ENCODE measurements at places on chromosomes 3 and 15.

DNA sequence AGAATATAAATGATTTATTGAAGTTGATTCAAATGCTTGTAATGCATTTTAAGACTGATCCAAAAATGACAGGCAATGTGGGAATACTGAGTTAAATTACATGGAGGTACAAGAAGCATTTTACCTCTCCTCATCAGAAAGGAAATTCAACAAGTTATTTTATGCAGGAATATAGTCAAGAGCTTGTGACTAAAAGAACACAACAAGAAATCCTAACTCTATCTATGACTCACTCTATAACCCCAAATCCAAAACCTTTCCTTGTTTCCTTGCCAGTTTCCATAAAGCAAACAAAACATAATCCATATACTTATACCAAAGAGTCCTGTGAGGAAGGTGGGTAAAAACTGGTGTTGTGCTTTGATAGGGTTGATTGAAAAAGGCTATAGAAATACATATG lies 30.8 kb downstream of the SIN3A start:
- no peak for DNase-seq

DNA sequence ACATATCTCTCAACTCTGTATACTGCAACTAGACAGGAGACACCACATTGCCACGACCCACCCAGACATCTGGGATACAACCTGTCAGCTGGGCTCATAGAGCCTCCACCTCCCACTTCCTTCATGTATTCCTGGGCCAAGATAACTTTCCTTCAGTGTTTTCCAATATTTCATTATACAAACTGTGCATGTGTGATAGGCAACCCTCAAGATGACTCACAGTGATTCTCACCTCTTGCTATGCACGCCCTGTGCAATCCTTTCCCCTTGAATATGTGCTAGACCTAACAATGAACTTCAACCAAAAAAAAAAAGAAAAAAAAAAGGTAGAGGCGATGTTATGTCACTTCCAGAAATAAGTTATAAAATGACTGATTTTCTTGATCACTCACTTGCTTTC lies 138.0 kb upstream of the ALCAM start:
- no peak for DNase-seq

- DNase-seq: no peak
These were observed 185.5 kb downstream of the GAP43 start for GRCh38 chr3:115808816-115809215.

GRCh38 chr15:77659350-77660321 lies 26.9 kb upstream of the LINGO1 start:
- peak; percentile 37 for DNase-seq

DNA sequence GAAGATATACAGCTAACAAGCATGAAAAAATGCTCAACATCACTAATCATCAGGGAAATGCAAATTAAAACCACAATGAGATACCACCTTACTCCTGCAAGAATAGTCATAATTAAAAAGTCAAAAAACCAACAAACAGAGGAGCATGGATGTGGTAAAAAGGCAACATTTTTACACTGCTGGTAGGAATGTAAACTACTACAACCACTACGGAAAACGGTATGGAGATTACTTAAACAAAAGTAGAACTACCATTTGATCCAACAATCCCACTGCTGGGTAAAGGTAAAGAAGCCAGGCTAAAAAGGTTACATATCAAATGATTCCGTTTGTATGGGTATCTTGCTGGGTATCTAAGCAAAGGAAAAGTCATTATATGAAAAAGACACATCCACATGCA lies 53.8 kb downstream of the STAG1 start:
- no peak for DNase-seq

DNA sequence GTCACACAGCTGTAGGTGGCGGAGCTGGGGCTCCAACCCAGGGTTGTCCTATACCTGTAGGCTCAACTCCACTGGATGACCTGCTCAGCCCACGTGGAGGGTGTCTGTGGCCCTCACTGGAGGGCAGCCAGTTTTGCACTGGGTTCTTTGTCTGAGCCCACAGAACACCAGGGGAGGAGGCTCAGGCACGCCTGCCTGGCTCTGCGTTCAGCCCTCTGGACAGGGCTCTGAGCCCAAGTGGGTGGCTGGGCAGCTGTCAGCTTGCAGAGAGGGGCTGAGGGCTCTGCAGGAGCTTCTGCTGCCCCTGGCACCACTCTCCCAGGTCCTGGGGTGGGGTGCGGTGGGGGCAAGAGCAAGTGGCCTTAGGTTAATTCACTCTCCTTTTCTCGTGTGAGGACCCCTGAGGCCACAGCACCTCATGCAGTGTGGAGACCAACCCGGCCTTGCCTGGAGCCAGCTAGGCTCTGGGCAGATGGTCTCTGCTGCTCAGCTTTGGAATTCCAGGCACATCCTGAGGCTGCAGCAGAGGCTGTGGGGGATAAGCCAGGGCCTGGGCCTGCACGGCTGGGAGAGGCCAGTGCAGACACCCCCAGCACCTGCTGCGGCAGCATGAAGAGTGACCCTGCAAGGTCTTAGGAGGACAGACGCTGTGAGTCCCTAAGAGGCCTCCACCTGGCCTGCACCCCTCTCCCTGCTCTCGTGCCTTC lies 23.5 kb downstream of the DUSP7 start:
- DNase-seq: no peak

DNA sequence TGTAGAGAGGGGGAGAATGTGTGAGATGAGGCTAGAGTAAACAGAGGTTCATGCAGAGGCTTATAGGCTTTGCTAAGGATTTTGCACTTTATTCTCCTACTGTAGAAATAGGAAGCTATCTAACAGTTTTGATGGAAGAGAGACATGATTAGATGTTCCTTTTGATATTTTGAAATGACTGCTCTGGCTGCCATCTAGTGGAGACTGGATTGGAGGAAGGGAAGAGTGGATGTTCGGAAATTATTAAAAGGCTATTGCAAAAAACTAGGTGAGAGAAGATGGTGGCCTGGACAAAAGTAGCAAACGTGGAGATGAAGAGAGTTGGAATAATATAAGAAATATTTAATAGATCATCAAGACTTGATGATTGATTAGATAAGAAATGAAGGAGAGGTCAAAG lies 42.2 kb downstream of the SYN2 start:
- DNase-seq: peak; percentile 15

DNA sequence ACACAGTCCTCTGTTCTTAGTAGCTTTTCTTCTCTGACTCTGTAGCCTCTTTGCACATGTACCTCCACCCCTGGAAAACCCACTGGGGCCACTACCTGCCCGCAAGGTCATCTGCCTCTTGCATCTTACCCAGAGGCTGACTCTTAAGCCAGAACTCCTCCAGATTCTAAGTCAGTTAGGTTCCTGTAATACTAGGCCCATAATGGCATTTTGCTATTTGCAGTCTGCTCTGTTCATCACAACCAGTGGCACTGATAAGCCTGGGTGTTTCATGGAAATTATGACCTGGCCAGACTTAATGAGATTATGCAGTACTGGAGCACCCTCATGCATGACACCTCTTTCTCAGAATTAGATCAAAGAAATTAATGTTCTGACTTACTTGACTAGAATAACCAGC lies 31.7 kb upstream of the ATG7 start:
- no peak for DNase-seq

DNA sequence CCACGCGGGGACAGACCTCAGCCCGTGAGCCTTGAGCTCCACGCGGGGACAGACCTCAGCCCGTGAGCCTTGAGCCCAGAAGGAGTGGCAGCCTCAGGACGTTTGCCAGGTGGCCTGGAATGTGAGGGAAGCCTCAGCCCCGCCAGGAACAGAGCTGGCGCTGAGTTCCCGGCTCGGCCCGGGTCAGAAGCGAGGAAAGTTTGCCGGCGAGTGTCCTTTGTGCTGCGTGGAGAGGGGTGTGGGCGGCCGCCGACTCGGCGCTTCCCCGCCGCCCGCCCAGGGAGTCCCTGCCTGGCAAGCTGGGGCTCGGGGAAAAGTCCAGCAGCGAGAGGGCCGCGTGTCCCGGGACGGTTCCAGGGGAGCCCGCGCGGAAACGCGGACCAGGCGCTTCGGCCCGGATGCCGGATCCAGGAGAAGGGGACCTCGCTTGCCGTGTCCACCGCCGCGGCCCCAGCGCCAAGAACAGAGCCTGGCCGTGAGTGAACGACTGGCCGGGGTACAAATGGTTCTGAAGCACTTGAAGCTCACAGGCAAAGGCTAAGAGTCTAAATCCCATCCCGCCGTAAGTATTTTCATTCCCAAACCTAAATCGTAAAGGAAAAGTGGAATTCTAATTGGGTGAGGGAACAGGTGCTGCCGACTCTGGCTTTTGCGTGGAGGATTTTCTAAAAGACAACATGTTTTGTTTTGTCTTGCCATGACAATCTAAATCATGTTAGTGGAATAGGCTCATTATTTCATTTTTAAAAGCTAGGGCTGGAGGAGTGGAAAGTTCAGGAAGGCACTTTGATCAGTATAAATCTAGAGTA lies 1.7 kb downstream of the LRRN1 start:
- DNase-seq: no peak

DNA sequence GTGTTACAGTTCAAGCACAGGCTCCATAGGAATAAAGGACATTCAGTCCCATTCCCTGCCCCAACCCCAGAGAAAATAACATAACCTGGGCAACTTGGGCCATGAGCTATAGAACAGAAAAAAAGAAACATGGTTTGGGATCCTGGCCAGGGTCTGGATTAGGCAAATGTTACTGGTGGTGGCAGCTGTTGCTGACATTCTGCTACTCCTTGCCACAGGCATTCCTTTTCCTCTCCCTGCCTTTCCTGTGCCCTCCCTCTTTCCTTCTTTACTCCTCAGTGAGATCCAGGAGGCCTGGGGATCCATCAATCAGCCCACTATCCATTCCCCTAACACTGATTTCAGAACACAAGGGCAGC lies 129.1 kb downstream of the NTRK3 start:
- DNase-seq: no peak

GRCh38 chr3:48696156-48696555 lies 10.4 kb upstream of the NCKIPSD start:
- DNase-seq: no peak

- DNase-seq: no peak
These were observed 29.6 kb upstream of the BBX start for GRCh38 chr3:107493134-107493533.

- peak; percentile 71 for DNase-seq
These were observed 437.0 kb upstream of the PPP2R3A start for GRCh38 chr3:135528413-135529015.

- DNase-seq: no peak
These were observed 14.9 kb upstream of the SELENOT start for GRCh38 chr3:150588027-150588830.

GRCh38 chr3:14304101-14305045 lies 98.0 kb upstream of the SLC6A6 start:
- no peak for DNase-seq

GRCh38 chr15:80070840-80071239 lies 11.4 kb downstream of the ZFAND6 start:
- DNase-seq: peak; percentile 21

GRCh38 chr3:195540027-195540426 lies 3.1 kb downstream of the PPP1R2 start:
- no peak for DNase-seq

GRCh38 chr3:143482106-143483088 lies 362.8 kb downstream of the CHST2 start:
- DNase-seq: no peak

DNA sequence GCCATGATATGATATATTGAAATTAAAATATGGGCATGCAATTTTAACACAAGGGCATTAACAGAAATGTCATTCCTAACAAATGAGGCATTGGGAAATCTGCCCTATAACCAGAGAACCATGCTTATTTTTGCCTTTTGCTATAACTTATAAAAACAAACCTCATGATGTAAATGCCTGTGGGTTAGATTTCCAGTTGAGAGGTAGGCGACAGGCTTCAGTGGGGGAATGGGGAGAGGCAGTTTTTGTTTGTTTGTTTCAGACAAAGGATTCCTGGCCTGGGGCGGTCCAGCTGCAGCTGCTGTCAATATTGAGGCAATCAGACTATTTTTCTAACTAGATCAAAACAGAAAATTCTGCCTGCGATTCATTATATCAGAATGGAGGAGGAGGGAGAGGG lies 490.4 kb upstream of the CFAP20DC start:
- DNase-seq: no peak

GRCh38 chr3:144282313-144282712 lies 310.7 kb downstream of the DIPK2A start:
- no peak for DNase-seq

- DNase-seq: peak; percentile 52
These were observed 5.2 kb downstream of the CAPN3 start for GRCh38 chr15:42364529-42364928.

DNA sequence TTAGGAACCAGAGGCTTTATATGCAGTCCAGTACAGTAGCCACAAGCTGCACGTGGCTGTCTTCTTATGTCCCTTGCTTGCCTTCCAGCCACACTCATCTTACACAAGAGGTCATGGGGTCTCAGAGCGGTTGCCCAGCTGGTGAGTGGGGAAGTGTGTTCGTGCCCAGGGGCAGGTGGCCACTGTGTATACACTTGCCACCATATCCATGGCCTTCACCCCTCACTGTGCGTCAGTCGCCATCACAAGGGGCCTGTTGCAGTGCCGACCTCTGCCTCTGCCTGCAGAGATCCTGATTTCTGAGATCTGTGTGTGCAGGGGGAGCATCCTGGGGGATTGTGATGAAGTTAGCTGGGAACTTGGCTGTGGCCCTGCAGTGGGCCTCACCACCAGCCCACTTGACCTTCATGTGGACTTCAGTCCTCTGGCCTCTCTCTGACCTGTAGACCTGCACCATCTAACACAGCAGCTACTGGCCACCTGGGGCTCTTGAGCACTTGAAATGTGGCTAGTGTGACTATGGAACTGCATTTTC lies 43.1 kb upstream of the SACM1L start:
- DNase-seq: no peak

- DNase-seq: no peak
These were observed 39.6 kb upstream of the FAM98B start for GRCh38 chr15:38414357-38414756.

DNA sequence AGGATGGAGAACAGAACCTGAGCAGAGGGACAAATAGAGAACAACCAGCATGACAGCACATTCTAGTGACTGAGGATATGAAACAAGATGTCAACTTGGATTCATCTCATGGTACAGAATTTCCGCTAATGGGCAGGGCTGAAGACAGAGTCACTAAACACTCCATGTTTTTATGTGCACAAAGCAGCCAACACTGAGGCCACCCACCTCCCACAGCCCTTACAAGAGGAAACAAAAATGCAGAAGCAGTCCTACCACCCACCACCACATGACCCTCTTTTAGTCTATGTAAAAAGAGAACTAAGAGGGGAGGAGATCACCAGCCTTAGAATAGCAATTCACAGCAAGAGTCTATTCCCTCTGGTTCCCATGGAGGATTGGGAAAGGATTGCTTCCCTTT lies 131.4 kb upstream of the UBE2E2 start:
- no peak for DNase-seq

DNA sequence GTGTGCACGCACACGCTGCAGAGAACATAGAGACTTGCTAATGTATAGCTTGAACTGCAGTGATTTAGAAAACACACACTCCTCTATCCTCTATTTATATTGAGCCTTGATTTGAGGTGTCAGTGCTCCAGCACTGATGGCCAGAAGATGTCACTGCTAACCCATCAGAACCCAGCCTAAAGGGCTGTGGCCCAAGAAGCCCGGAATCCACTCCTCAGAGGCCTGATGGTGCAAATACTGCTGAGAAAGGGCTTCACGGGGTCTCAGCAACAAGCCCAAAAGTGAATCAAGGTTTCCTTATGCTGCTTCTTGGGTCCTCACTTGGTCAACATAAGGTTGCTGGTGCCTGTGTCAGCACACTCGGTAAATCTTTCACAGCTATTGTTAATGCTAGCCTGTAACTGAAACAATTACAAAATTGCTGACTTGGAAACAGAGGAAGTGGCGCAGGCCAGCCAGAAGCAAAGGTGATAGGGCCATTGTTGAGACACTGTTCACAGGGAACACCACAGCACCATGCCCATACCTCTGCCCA lies 60.3 kb downstream of the HEG1 start:
- peak; percentile 43 for DNase-seq

All from NCI-H1105 treated with DMSO at 0.1 percent for 48 hours (cell line).